ENCODE measurements at places on chromosomes 16 and 17.

- DNase-seq, result no peak
Measured at GRCh38 chr17:69066482-69066881, 5.8 kb upstream of the ABCA9 start.

DNA sequence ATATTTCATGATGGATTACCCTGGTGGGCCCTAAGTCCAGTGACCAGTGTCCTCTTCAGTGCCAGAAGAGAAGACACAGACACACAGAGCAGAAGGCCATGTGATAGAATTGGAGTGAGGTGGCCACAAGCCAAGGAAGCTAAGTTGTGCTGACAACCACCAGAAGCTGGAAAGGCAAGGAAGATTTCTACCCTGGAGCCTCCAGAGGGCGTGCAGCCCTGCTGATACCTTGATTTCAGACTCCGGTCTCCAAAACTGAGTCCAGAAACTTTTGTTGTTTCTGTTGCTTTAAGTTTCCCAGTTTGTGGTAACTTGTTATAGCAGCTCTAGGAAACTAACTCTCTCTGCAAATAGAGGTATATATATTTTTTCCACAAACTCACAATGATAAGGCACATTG lies 396.6 kb upstream of the ASIC2 start:
- DNase-seq, result no peak

- DNase-seq, result no peak
Measured at GRCh38 chr17:73430848-73431247, 119.0 kb upstream of the CDC42EP4 start.

GRCh38 chr16:68257251-68257905 lies 6.9 kb upstream of the SLC7A6 start:
- DNase-seq, result no peak

GRCh38 chr17:75034236-75034908 lies 12.4 kb downstream of the ATP5PD start:
- peak; percentile 69 for DNase-seq

DNA sequence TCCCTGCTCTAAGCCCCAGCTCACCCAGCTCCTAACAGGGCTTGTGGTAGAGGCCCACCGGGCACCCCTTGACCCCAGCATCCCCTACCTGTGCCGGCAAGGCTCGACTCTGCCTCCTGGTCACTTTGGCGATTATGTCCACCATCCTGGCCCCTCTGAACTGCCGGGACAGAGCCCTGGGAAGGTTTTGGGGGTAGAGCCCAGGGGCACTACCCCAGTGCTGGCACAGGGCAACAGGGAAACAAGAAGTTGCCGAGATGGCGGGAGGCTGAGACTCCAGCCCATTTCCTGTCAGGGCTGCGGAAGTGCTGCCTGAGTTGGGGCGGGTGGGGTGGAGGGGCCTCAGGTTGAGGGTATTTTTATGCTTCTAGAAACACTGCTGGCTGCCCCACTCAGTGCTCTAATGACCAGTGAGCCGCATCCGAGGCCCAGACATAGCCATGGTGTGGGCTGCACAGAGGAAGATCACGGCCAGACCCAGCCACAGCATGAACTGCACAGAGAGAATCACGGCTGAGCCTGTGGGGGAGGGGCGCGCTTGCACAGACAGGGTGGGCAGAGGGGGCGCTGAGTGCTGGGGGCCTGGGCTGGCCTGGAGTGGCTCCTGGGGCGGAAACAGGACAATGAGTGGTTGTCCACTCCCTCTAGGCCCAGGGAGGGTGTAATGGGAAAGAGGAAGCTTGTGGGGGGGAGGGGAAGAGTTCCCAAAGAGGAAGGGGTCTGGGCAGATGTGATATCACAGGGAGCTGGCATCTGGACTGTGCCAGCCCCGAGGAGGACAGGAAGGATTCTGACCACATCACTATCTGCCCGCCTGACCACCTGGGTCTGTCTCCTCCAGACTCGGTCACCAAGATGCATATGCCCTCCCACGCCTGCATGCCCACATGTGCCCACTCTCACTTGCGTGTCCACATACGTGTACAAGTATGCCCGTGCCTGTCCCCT lies 22.3 kb downstream of the ARHGAP27 start:
- DNase-seq, result peak; percentile 32

DNA sequence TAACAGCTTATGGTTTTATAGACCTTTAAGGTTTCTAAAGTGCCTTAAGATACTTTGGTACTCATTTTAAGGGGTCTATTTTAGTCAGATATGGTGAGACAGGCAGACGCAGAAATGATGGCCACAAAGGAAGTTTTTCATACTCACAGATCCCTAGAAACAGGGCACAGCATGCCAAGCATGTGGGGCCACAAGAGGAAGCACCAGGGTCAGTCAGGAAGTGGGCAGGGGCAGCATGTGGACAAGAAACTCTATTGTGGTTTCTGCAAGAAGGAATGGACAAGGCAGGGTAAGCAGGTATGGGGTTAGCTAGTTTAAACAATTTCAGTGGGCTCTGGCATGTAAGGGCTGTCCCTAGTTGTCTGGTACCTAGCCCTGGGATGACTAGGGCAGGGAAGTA lies 8.5 kb downstream of the EFCAB3 start:
- DNase-seq, result no peak

DNA sequence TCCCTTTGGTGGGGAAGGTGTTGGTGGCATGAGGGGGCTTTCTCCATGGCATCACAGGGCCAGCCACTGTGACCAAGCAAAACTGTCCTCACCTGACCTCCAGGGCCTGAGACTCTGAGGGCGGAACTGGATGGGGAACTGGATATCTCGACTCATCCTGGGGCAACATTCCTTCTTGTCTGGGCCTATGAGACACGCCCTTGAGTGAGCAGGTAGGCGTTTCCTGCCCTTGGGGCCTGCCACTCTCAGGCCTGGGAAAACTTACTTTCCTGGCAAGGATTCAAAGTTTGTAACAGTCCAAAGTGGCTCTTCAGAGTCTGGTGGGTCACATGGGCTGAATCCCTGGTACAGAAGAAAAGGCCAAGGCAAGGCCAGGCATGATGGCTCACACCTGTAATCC lies 9.6 kb downstream of the MT1X start:
- no peak for DNase-seq

DNA sequence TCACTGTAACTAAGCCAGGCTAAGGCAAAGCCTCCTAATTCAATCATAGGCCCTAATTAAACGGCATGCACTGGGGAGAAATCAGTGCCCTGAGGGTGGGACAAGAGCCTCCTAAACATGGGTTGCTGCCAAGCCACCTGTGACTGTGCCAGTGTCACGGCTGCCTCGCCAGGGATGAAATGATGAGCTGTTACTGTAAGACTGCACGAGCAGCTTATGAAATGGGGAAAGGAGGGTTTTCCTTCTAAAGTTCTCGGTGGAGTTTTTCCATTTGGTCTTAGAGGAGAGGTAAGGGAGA lies 12.7 kb downstream of the TMEM11 start:
- DNase-seq, result no peak

DNA sequence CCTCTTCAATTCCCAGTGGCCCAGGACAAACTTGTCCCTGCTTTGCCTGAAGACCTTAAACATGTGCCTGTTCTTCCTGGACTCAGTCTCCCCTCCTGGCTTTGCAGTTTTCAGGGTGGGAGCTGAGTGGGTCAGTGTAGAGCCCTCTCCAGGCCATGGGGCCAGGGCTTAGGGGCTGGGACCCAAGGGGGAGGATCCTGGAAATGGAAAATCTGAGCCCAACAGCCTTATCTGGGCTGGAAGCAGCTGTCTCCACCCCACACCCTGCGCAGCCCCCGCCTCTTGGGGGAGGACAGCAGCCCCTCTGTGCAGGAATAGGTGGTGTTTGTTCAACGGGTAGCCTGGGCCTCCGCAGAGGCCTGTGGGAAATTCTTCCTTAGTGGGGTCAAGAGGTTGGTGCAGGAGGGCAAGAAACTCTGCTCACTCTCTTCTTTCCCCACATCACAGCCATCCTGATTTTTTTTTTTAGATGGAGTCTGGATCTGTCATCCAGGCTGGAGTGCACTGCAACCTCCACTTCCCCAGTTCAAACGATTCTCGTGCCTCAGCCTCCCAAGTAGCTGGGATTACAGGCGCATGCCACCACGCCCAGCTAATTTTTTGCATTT lies 6.8 kb upstream of the SMTNL2 start:
- no peak for DNase-seq
